Hematopoietic multipotent progenitor cell treated with erythropoietin and hydrocortisone succinate and interleukin-3 and kit ligand, for 8 days (in vitro differentiated cells): ENCODE measurements at places on chromosomes 1 and 21.

DNA sequence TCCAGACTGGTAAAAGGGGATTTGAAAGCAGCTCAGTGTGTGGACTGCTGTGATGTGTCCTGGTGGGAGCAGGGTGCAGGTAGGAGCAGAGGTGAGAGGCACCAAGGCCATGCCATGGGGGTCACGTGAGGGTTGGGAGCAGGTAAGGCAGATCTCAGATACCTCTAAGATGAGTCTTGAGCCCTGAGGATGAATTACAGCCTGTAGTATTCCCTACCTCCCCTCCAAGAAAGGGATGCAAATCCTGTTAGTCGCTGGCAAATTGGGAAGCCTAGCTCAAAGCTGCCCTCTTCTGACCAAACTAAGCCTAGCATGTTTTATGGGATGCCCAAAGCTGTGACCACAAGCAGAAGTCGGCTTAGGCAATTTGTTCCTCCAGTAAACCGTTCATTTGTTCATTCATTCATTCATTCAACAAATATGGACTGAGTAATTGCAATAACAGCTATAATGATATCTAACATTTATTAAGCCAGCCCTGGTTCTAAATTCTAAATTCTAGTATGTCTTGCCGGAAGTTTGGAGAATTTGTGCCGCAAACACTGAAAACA, 3.9 kb upstream of the NUAK2 start:
- peak; percentile 50 for DNase-seq

DNA sequence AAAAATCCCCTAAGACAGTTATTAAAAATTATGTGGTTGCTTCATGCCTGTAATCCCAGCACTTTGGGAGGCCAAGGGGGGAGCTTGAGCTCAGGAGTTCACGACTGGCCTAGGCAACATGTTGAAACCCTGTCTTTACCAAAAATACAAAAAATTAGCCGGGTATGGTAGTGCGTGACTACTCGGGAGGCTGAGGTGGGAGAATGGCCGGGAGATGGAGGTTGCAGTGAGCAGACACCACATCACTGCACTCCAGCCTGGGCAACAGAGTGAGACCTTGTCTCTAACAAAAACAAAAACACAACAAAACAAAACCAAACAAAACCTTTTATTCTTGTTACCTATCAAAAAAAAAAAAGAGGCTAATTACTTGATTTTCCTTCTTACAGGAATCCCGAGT, 2.1 kb downstream of the ELK4 start:
- DNase-seq = no peak

DNA sequence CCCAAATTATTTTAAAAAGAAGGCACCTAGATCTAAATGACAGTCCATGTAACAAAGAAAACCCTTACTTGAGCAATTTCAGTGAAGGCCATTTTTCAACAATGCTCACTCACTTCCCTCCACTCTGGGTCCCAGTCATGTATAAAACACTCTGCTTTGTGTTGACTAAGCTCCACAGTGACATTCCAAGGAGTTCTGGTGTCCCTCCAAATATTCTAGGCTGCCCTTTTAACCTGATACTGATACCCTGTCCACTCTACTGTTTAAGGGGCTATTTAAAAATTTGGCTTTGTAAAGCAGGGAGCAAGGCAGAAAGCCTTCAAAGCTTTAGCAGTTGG, 73.6 kb downstream of the GNG12 start:
- no peak for DNase-seq

DNA sequence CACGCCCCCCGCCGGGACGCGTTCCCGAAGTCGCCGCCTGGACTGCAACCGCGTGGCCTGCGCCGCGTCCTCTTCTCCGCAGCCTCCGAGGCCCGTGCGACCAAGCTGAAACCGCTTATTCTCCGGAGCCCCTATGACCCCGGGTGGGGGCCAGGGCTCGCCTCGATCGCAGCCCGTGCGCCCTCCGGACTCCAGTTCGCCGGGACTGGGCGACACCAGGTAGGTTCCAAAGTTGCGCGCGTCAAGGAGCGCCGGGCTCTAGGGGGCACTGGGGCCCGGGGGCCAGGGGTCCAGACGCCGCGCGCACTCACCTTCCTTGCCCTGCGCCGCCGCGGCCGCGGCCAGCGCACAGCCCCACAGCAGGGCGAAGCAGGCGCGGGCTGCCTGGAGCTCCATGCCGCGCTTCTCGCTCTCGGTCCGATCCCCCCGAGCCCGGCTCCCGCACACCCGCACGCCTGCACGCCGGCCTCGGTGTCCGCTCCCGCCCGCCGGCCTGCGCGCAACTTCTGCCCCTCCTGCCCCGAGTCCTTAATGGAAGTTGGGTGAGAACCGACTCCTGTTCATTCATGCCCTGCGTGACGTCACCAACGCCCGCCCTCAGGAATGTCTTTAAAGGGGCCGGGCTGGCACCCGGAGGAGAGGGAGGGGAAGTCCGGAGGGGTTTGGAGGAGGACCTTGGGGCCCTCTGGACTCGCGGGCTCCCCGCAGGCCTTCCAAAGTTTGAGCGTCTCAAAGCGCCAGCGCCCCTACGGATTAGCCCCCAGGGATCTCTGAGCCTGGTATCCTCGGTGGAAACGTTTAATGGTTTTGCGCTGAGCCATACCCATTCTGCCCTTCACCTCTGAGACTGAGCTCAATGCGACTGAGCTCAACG, at the start of gene EPHA2:
EPHA2 (minus strand) TSS at position 533 of the 874 bp plus-strand sequence; CDS start at position 396, 137 bp downstream.
- peak; percentile 21 for DNase-seq

GRCh38 chr1:200588698-200589097, 31.9 kb downstream of the KIF14 start:
- DNase-seq = no peak

- peak; percentile 20 for DNase-seq
Measured at GRCh38 chr1:189859385-189859977, 618.2 kb downstream of the BRINP3 start.

DNA sequence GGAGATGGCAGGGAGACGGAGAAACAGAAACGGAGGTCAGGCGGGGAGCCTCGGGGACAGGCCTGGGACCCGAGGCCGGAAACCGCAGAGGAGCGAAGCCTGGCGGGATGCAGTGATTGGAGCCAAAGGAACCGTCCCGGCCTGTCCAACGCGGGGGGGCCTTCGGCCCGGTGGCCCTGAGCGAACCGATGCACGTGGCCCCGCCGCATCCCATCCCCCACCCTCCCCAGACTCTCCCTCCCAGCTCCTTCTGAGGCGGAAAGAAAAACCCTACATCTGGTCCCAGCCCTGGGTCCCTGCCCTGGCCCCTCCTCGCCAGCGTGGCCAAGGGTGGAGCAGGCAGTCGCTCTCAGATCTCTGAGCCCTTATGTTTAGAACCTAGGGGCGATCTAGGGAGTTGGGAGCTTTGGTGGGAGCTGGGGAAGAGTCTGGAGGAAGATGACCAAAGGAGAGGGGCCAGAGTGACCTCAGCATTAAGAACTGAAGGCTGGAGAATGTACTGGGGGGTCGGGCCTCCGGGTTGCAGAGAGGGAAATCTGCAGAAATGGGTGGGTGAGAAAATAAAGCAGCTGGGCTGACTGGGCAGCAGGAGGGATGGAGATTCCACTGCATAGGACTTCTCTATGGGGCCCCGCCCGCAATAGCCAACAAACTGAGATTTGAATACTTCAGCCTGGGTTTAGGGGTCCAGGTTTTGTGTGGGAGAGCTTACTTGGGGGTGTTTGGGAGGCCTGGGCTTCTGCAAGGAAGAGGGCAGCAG, 1.5 kb upstream of the CRABP2 start:
- DNase-seq = no peak

DNA sequence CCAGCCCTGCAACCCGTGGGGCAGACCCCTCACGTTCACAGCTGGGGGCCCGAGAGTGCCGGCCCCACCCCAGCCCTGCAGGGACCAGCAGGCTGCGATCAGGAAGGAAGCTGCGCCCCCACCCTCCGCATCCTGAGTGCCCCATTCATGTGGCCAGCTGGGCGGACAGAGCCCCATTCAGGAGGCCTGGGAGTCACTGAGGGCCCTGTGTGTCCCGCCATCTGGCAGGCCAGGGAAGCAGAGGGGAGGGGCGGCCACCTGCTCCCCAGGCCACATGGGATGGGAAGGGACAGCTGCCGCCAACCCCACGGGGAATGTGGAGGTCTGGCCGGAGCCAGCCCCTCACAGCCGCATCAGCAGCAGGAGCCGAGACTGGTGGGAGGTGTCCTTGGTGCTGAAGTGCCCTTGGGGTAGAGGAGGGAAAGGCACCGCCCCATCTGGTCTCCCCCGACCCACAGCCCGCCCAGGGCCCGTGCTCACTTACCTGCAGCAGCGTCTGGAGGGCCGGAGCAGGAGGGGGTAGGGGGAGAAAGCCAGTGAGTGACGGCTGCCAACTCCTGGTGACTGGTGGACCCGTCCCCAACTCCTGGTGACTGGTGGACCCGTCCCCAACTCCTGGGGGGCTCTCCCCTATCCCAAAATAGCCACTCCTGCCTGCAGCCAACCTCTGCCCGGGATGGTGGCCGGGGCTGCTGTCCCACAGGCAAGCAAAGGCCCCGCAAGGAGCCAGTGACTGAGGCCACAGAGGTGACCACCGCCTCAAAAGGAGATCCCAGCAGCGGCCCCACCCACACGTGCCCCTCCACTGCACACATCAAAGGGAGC, 8.7 kb downstream of the ACAP3 start:
- DNase-seq = no peak
